ENCODE measurements at places on chromosomes 3 and 15.

- DNase-seq = no peak
Measured at GRCh38 chr3:86420990-86421739, 569.8 kb downstream of the VGLL3 start.

- no peak for DNase-seq
Measured at GRCh38 chr3:179717219-179717618, 64.4 kb downstream of the USP13 start.

DNA sequence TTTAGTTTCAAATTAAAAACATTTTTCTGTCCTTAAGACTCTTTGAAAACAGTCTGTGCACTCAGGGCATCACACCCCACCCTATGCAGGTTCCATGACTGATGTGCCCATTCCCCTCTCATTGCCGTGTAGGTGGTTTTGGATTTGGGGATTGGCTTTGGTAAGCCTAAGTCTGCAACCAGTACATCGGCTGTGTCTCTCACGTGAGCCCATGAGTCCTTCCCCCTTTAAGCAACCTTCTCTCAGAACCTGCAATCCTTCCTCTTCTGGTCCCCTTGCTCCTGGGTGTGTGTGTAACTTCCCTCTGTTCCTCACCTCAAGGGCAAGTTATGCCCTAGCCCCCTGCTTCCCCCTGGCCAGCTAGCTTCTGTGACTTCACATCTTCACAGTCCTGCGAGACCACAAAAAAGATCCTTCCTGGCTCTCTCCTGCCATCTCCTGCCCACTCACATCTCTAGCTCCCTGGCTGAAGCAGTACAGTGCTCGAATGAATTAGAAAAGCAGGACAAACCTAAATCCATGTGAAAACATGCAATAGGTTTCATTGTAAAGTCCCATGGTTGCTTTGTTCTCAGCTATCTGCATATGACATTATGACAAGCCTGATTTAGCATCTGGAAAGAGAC, 126.7 kb downstream of the UACA start:
- peak; percentile 24 for DNase-seq

DNA sequence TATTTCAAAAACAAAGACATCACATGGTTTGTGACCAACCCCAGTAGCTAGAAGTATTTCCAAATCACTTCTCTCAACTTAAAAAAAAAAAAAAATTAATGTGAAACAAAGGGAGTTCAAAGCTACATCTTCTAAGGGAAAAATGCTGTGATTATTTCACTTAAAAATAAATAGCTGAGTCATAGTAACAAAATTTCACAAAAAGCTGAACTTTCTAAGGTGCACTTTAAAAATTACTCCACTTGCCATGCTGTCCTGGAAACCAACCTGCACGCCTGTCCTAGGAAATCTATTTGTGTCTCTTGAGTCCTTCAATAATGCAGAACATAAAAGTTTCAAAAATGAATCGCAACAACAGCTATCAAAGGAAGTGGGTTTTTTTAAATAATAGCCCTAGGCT, 1.8 kb downstream of the ACAP2 start:
- no peak for DNase-seq

Measured in AG10803 (cell line).